Stimulated activated CD4-positive, alpha-beta T cell treated with anti-CD3 and anti-CD28 coated beads, Interleukin-2, amount 100 ng/mL, for 48 hours (primary cell): ENCODE measurements at places on chromosomes 16 and 17.
A peak's percentile ranks its signal among the peaks of the same experiment; 100 is the strongest.

DNA sequence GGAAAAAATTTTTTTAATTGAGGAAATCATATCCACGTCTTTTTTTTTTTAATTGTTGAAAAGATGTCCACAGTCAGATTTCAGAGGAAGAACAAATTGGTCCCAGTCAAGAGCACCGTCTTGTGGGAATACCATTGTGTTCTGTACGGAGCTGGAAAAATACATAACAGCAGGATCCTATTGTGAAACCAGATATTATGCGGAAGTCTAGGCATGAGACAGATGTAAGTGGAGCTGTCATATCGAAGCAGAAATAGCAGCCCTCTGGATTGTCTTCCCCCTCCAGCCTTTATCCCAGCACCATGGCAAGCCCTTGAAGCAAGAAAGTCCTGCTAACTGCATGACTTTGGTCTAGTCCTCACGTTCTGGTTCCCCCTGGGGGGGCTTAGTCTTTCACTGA is 391.6 kb upstream of the ASIC2 start:
- no peak for DNase-seq

- DNase-seq: peak; percentile 71
These were observed 25.2 kb upstream of the USP36 start for GRCh38 chr17:78865682-78866390.

DNA sequence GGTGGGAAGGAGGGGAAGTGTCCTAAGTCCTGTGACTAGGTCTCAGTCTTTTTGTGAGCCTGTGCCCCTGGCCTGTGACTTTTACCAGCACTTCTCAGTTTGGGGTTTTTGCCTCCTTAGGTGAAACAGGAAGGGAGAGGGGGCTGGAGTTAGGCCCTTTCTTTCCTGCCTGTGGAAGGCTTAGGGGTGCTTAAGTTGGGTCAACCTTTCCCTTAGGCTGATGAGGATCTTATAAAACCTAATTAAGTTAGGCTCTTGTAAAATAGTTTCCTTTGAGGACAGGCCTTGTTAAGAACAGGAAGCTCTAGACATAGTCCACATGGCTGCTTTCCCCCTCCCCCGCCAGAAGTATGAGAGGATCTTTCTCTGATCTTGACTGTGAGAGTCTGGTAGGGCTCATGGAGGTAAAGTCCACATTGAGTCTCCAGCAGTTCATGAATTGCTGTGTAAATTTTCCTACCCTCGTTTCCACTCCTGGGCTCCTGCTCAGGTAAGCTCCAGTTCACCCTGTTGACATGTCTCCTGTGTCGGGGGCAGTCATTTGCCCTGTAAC is 17.0 kb upstream of the DNASE1 start:
- no peak for DNase-seq

- no peak for DNase-seq
These were observed 78.3 kb downstream of the SOCS1 start for GRCh38 chr16:11177578-11178160.

DNA sequence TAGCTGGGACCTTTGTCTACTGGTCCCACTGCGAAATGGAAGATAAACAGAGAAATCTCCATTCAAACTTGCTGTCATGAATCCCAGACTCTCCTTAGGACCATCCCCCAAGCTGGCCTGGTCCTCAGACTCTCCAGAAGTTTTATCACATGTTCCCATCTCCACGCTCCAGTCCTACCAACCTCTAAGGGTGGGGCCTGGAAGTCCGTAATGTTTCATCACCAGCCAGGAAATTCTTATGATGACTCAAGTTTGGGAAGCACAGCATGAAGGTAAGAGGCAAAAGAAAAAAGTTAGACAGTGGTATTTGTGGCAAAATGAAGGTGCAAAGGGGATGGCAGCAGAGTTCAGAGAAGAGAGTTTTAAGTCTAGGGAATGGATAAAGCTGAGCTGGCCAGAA is 52.7 kb downstream of the ZNF18 start:
- DNase-seq: no peak

DNA sequence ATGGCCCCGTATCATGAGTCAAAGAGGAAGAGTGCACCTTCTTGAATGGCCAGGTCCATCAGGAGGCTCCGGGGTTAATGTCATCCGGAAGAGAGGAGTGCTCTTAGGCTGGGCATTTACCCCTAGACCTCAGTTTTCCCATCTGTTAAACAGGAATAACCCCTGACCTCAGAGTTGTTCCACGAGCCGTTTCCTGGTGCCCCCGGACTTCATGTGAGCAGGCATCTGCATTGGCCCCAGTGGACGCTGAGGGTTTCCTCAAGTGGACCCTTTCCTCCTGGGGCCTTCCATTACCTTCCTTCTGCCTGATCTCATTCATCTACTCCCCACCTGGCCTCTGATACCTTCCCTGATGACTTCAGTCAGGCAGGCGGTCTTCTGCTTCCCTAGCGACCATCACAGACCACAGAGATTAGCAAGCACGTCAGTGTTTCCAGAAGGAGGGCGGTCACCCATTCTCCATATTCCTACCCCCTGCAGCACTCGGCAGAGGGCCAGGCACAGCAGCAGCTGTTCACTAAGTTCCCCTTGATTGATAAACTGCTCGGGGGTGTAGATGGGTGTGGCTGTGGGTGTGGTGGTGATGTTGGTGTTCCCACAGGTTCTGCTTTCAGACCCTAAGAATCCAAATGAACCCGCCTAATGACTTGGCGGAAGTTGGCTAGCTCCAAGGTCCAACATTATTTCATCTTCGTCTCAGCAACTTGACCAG is 346.6 kb upstream of the TNRC6C start:
- no peak for DNase-seq

- no peak for DNase-seq
These were observed 288.7 kb downstream of the SOX9 start for GRCh38 chr17:72409405-72410002.

DNA sequence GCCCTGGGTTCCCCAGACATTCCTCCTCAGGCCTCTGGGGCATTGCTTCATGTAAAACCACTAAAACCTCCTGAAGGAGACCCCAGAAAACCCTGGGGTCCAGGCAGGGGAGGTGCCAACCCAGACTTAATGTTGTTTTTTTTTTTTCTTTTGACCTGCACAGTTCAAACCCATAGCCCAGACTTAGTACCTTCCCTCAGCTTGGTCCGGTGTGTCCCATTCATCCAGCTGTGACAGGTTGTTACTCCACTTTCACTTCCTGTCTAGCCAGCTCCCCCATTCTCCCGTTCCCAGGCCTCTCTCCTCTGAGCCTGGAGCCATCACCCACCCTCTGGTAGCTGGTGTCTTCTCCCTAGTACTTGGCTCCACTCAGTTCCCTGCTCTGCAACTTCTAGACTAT is 4.8 kb downstream of the CDR2L start:
- no peak for DNase-seq

DNA sequence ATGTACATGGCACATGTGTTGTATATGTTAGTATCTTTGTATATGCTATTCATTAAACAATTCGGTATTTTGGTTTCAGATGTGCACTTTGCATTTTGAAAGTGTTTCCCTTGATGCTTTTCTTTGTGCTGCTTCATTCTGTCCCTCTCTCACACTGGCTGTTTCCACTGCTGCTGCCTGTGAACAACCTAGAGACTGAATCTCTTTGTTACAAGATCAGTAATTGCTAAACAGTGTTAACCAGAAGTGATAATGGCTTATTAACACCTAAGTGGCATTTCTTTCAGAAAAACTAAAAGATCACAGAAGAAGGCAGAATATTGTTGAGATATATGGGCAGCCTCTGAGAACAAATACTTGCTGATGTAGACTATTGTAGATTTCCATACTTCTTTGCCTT is 84.7 kb downstream of the KIF2B start:
- no peak for DNase-seq

- DNase-seq: no peak
These were observed 24.5 kb upstream of the CD300E start for GRCh38 chr17:74647871-74648672.

GRCh38 chr16:2489581-2489980 is 14.7 kb downstream of the TBC1D24 start:
- DNase-seq: no peak
